ENCODE measurements at places on chromosomes 12 and 14.

GRCh38 chr14:90440021-90440451 is 43.2 kb downstream of the CALM1 start:
- DNase-seq = no peak

DNA sequence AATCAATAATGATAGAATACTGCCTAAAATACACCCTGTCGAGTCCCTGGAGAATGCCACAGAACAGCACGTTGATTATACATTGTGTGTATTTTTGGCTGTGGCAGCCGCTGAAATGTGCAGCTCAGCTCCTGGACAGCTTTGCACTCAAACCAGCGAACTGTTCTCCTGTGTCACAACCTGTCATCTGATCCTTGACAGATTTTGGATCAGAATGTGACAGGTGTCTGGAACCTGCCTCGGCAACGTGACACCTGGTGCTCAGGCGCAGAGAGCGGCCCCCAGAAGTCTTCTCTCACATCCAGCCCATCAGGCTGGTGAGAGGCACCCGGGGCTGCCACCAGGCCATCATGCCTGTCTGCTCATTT is 19.3 kb downstream of the MVK start:
- no peak for DNase-seq

DNA sequence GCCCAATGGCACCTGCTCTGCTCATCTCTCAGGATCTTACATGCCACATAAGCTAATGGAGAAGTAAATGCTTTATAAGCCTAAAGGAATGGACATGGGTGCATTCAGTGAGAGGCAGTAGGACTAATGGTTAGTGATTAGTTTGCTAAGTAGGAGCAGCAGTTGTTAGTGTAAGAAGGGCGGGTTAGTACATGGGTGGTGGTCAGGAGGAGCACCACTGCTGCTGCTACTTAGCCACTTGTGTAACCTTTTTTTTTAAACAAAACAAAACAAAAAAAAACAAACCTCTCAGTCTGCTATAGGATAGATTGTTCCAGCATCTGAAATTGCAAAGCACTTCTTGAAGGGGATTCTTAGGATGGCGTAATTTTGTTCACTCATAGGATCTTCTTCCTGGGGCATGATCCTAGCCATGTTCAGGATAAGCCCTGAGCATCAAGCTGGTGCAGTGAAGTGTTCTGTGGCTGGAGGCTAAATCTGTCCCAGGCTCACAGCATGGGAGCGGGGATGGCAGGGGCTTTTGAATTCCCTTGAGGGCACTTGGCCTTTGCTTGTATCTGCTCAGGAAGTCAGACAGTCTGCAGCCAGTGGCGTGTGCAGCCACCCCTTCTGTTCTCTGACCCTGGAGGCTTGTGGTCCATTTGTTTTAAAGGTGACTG is 63.6 kb downstream of the CHST11 start:
- no peak for DNase-seq

- DNase-seq = no peak
Observed at GRCh38 chr14:54785136-54785777, 117.4 kb downstream of the GCH1 start.

GRCh38 chr12:89690925-89691324 is 17.7 kb downstream of the ATP2B1 start:
- DNase-seq = no peak

GRCh38 chr12:113555226-113555625 is 83.6 kb upstream of the LHX5 start:
- no peak for DNase-seq

- no peak for DNase-seq
Observed at GRCh38 chr12:107385509-107385908, 292.2 kb upstream of the CRY1 start.

- DNase-seq = no peak
Observed at GRCh38 chr12:103642240-103642864, 55.3 kb downstream of the STAB2 start.

DNA sequence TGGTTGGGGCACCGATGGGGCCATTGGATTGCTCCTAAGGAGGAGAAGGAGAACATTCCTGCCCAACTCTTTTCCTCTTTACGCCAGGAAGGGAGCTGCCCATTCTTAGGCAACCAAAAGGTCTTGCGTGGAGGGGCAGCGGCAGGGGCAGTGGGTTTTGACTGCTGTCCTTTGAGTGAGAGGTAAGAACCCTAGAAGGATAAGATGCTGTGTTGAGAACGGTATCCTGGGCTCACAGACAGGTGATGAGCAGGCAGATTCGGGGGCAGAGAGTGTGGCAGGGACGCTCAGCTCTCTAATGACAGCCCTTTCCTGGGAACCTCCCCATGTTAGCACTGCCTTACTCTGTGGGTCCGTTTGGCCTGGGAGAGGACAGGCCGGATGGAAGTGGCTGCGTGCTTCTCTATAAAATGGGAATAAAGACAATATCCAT is 13.2 kb downstream of the LRTM2 start:
- DNase-seq = no peak

- DNase-seq = no peak
Observed at GRCh38 chr14:99077076-99077843, 194.7 kb downstream of the BCL11B start.

All from activated T-helper 1 cell treated with Interleukin-2 at 50 U/mL for 16 hours (primary cell).